ENCODE measurements at places on chromosomes 2 and 18. TPM values are rescaled to one million over a fixed set of nuclear protein-coding genes. Genes with fewer than 3 reads are reported as not detected.

DNA sequence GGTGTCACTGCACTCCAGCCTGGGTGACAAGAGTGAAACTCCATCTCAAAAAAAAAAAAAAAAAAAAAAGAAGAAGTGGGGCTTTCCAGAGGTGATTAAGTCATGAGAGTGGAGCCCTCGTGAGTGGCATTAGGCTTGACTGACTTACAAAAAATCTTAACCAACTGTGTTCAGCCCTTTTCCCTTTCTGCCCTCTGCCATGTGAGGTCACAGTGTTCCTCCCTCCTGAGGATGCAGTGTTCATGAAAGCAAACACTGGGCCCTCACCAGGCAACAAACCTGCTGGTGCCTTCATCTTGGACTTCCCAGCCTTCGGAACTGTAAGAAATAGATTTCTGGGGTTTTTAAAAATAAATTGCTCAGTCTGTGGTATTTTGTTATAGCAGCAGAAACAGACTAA lies 37.0 kb upstream of the METTL21A start:
- DNase-seq, result no peak

Gene PARD3B
- 5.3 TPM for total RNA-seq

GRCh38 chr2:48232351-48232750 lies 297.6 kb upstream of the STON1 start:
- no peak for DNase-seq

Gene NIF3L1
- total RNA-seq, result 11.6 TPM

DNA sequence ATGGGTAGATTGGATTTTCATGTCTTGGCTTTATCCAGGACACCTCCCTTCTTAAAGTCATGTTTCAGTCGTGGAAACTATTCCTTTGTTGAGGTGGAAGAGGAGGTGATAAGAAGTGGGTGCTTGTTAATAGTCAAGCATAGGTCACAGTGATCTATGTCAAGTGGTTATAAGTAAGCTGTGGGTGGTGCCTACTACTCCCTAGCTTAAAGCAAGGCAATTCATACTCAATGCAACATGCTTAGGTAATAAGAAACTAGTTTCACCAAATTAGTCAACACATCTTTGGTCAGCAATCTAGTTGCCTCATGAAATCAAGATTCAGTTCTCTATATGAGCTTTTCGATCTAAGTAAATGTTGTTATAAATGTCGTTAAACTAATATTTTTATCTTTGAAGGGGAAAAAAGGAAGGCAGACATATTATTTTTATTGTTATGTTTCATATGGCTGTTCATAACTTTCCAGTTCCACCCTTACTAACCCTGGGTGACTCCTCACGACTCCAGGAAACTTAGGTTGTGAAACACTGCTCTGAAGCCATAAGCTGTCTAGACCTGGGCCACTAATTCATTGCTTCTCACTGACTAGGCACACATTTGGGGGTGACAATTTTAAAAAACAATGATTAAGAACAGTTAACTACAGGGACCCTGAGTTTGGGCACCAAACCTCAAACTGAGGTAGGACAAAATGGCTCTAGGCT lies 5.8 kb upstream of the ABCB11 start:
- DNase-seq, result no peak

GRCh38 chr2:229343661-229344060 lies 72.6 kb upstream of the PID1 start:
- DNase-seq, result no peak

GRCh38 chr2:20687260-20687832 lies 20.4 kb downstream of the GDF7 start:
- no peak for DNase-seq

Gene MAP2
- total RNA-seq, result 6.5 TPM

GRCh38 chr2:127321303-127321702 lies 27.4 kb upstream of the ERCC3 start:
- DNase-seq, result no peak

Gene CXCR1
- 0.79 TPM for total RNA-seq

Gene TDRD15
- total RNA-seq, result not detected

DNA sequence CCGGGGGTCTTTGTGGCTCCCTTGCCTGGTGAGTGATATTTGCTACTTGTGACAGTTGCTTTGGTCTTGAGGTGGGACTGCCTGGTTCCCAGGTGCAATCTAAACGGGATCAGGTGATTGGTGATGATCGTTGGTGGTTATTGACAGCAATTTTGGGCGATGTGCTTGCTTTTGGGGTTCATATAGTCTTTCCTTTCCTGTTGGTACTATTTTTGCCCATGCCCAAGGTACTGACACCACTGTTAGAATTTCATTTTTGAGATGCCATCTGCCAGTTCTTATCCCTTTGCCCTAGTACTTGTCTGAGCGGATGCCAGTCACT lies 573 bp downstream of the WDR7 start:
- DNase-seq, result no peak

GRCh38 chr18:25146512-25146910 lies 205.5 kb downstream of the ZNF521 start:
- no peak for DNase-seq

GRCh38 chr2:174473796-174474195 lies 13.0 kb downstream of the GPR155 start:
- no peak for DNase-seq

Gene UGT1A3
- total RNA-seq, result not detected

Gene SLC25A12
- total RNA-seq, result 59.9 TPM

DNA sequence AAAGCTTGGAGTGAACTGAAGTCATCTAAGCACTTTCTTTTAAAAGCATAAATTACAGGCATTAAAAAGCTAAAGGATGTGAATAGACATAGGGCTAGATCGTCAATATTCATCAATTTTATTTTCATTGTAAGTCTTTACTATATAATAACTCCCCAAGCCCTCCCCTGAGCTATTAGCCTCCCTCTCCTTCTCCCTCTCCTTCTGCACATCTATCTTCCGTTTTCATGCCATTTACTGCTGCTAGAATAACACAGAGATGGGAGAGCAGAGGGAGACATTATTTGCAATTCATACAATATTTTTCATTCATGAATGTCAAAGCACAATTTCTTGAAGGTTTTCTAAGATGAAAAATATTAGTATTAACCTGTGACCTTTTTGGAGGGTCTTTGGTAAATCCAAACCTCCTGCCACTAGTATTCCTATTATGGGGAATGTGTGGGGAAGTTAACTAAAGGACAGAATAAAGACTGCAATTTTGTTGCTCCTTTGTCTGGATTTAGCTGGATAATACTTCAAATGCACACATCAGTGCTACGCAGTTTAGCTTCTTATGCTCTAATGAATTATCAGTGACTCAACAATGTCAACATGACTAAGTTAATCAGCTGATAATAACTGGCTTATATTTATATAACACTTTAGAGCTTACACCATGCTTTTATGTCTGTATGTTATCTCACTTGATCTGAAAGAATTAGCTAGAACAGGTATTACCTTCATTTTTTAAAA lies 28.2 kb upstream of the MFF start:
- no peak for DNase-seq

DNA sequence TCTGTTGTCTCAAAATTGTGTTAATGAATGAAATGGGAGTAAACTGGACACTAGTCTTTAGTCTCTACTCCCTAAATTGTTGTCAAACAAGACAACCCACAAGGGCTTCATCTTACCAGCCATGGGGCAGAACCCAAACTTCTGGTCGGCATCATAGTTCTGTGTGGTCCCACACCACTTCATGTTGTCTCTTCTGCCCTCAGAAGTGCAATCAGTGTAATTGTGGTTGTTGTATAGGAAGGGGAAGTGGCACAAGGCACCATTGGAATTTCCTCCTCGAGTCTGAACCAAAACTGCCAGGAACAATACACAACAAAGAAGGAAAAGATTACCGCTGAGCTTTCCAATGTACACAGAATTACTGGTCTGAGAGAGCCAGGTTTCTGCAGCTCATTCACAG lies 12.6 kb downstream of the FN1 start:
- DNase-seq, result no peak

DNA sequence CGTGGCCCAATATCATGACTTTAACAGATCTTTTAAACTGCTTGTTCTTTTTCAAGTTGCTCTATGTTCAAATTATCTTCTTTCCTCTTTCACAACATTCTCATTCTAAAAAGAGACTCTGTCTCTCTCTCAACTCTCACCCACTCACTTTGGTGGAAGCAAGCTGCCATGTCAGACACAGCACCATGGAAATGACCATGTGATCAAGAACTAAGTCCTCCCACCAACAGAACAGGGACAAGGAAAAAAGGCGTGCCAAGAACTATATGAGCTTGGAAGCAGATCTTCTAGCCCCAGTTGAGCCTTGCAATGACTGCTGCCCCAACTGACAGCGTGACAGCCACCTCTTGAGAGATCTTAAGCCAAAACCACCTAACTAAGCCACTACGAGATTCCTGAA lies 23.9 kb downstream of the BAZ2B start:
- DNase-seq, result no peak

GRCh38 chr2:239611222-239611795 lies 210.5 kb upstream of the HDAC4 start:
- DNase-seq, result no peak

Gene IL36RN
- not detected for total RNA-seq

DNA sequence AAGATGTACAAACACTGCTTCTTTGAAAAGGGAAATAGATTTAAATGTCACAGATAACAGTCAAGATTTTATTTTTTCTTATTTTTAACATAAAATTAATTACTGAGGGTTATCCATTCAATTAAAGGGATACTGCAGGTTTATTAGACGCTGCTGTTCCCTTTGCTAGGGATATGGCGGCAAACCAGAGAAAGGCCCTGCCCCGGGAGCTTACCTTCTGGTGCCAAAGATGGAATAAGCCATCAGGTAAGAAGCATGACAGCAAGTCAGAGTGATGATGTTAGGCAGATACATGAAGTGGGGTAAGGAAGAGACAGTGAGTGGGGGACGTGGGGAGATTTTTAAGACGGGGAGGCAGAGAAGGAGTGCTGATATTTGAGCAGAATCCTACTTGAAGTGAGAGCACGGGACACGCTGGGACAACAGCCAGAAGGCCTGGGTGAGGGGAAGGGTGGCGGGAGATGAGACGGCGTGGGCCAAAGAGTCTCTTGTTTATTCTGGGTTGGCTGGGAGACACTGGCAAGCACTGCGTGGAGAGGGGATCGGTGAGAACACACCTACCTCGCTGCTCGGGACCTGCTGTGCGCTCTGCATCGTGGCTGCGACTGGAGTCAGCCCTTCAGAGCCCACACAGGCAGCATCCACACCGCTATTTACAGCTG lies 250.5 kb upstream of the TMEM200C start:
- no peak for DNase-seq

GRCh38 chr2:120434492-120435308 lies 88.8 kb downstream of the INHBB start:
- DNase-seq, result no peak

Gene GAREM2
- total RNA-seq, result 3.3 TPM

- no peak for DNase-seq
Observed at GRCh38 chr2:1714291-1715064, 29.8 kb downstream of the PXDN start.

Gene BUB1
- 0.69 TPM for total RNA-seq

DNA sequence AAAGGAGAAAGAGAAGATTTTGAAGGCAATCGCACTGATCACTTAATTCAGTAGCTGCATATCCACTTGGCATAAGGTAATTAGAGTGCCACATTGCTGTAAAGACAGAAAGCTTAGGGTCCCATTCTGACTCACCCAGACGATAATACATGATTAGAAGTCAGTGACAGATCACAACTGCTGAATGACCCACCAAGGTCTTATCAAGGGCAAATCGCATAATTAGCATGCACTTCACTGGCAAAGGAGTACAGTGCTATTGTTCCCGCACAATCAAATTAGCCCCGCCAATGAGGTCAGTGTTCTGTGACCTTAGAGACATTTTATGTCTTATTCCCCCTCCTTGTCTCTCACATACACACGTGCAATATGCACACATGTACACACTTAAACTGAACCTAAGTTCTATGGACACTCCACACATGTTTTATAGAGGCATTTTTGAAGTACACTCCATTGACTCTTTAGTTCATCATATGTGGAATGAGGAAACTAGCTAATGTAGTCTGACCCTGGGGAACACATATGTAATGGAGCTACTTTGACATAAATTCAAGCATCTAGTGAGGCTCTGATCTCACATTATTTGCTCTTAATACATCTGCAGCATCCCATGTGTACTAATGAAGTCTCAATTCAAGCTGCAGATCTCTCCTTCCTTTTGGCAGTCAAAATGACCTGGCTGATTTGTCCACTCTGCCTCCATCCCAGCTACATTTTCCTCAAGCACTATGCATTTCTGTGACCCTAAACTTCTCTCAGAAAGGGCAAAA lies 673.8 kb upstream of the FANCL start:
- DNase-seq, result no peak

GRCh38 chr2:200330351-200331060 lies 24.0 kb downstream of the SPATS2L start:
- no peak for DNase-seq

- no peak for DNase-seq
Observed at GRCh38 chr18:35835833-35836232, 136.6 kb upstream of the RMP24 start.

Gene ACMSD
- total RNA-seq, result not detected

Gene DCDC2C
- not detected for total RNA-seq

DNA sequence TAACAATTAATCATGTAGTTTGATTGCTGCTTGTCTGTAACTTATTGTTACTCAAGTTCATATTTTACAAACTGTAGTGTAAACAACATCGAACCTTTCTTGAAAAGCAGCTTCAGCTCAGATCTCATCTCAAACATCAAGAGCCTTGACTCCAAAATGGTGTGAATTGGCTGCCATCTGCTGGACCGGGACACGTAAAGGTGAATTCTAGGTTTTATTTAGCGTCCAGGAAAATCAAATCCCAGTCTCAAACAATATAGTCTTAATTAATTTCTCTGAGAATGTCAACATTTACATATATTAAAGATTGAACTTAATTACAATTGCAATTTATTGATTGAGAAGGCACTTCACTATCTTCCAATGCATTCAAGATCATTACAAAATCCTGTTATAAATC lies 453.0 kb downstream of the GALR1 start:
- no peak for DNase-seq

Gene TTN
- 6,941 TPM for total RNA-seq

DNA sequence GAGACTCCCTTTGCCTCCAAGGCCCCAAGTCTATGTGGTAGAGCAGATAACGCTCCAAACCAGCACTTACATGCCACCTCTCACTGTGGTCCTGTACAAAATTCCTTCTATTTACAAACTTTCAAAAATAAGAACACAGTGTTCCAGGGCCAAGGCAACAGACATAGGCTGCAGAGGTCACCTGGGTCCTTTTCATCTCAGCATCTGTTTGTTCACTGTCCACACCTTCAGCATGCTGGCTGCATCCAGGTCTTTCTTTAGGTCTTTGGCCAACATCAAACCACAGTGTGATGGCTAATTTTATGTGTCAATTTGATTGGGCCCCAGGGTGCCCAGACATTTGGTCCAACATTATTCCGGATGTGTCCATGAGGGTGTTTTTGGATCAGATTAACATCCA lies 20.0 kb upstream of the INO80C start:
- no peak for DNase-seq

DNA sequence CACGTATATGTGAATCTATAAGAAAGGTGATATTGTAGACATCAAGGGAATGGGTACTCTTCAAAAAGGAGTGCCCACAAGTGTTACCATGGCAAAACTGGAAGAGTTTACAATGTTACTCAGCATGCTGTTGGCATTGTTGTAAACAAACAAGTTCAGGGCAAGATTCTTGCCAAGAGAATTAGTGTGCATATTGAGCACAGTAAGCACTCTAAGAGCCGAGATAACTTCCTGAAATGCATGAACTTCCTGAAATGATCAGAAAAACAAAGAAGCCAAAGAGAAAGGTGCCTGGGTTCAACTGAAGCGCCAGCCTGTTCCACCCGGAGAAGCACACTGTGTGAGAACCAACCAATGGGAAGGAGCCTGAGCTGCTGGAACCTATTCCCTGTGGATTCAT lies 101.0 kb downstream of the HS6ST1 start:
- no peak for DNase-seq

All from psoas muscle (tissue), 8 donors.